Activated CD8-positive, alpha-beta T cell treated with anti-CD3 and anti-CD28 coated beads, Interleukin-2, amount 10 ng/mL, durations not matched to agents 7 days and 5 days (primary cell): ENCODE measurements at places on chromosomes 4 and X. TPM values are rescaled to one million over a fixed set of nuclear protein-coding genes. Genes with fewer than 3 reads are reported as not detected.

Gene CENPE
- 69.6 TPM for total RNA-seq

DNA sequence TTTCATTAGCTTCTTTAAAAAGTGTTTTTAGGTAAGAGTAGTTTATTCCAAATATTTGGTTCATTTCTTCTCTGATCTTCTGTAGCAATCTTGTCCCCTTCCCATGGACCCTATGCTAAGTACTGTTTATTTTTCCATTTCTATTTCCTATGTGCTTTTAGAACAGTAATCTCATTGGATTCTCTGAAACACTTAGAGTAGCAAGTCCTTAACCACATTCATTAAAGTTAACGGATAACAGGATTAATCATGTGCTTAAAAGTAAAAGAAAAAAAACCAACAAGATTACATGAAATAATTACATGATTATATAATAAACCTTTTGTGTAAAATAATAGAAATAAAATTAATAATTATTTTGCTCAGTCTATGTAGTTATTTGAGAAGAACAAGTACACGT, 929.7 kb downstream of the C4orf33 start:
- no peaks in the 10 kb centered on the region for H3K4me1 ChIP-seq
- no peak overlapping the region for H3K27ac ChIP-seq
- H3K36me3 ChIP-seq = no peaks in the 10 kb centered on the region
- no peak for DNase-seq
- H3K27me3 ChIP-seq = no peaks in the 10 kb centered on the region
- no peak overlapping the region for H3K4me3 ChIP-seq

DNA sequence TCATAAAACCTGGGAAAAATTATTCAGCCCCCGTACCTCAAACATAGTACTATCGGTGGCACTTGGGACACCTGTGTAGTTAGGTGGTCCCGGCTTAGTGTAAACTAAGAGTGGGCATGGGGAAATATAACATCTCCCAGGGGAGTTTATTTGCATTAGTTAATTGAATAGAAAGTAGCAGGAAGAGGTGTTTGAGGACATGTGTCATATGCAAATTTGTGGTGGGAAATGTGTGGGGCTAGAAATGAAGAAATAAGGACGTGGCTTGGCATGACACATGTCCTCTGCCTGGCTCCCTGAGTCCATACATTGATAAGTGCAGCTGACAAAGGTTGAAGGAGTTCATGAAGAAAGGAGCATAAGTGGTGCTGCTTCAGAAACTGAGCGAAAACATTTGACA, 483.6 kb downstream of the SH2D1A start:
- no peak overlapping the region for H3K27ac ChIP-seq
- no peak overlapping the region for H3K4me3 ChIP-seq
- no peaks in the 10 kb centered on the region for H3K27me3 ChIP-seq
- H3K4me1 ChIP-seq = peaks cover 11% of the 10 kb centered on the region

GRCh38 chrX:41317477-41318208, 16.3 kb upstream of the DDX3X start:
- peaks cover 3% of the 10 kb centered on the region for H3K4me1 ChIP-seq
- no peaks in the 10 kb centered on the region for H3K27me3 ChIP-seq
- no peak for DNase-seq
- H3K36me3 ChIP-seq = no peaks in the 10 kb centered on the region

Gene RAP2C
- 27.4 TPM for total RNA-seq

DNA sequence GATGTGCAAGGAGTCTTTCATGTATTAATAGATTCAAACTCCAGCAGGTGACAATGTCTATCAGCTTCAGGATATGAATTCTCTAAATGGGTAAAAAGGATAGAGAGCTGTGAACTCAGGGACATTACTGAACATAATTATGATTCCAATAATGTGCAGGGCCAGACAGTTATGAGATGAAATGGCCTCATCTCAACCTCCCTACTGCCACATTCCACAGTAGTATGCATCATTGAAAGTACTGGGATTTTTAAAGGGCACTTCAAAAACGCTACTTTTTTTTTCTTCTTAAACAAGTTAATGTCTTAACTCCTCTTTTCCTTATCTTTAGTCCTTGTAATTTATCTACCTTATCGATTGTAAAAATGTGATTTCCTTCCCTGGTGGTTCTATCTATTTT, 202.0 kb downstream of the APBB2 start:
- DNase-seq = no peak
- H3K4me1 ChIP-seq = no peaks in the 10 kb centered on the region
- no peaks in the 10 kb centered on the region for H3K36me3 ChIP-seq
- no peak overlapping the region for H3K27ac ChIP-seq
- H3K4me3 ChIP-seq = no peak overlapping the region
- H3K27me3 ChIP-seq = no peaks in the 10 kb centered on the region

DNA sequence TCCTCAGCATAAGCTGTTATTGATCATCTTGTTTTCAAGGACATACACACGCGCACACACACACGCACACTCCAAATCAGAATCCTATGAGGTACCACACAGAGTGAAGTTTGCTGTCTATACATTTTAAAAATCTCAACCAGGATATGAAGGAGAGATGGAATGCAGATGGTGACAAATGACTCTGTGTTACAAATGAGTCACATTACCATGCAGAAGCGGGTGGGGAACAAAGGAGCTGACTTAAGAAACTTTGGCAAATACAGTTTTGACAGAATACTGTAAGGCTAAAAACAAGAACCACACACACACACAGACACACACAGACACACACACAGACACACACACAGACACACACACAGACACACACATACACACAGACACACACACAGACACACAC, 81.7 kb downstream of the RELL1 start:
- DNase-seq = no peak
- H3K36me3 ChIP-seq = peaks cover 9% of the 10 kb centered on the region
- no peak overlapping the region for H3K27ac ChIP-seq
- H3K27me3 ChIP-seq = no peaks in the 10 kb centered on the region
- H3K4me1 ChIP-seq = peaks cover 21% of the 10 kb centered on the region

DNA sequence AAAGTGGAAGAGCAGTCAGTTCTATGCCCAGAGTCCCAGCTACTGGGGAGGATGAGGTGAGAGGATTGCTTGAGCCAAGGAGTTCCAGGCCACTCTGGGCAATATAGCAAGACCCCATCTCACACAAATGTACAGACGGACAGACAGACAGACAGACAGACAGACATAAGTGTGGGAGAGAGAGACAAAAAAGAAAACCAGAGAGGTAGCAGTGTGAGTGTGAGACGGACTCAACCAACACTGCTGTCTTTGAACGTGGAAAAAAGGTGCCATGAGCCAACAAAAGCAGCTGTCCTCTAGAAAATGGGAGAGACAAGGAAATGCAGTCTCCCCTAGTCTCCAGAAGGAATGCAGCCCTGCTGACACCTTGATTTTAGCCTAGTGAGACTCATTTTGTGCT, 18.2 kb upstream of the RPL34 start:
- H3K27ac ChIP-seq = no peak overlapping the region
- H3K36me3 ChIP-seq = peaks cover 5% of the 10 kb centered on the region
- no peaks in the 10 kb centered on the region for H3K27me3 ChIP-seq
- H3K4me1 ChIP-seq = peaks cover 12% of the 10 kb centered on the region

Gene CDS1
- not detected for total RNA-seq

DNA sequence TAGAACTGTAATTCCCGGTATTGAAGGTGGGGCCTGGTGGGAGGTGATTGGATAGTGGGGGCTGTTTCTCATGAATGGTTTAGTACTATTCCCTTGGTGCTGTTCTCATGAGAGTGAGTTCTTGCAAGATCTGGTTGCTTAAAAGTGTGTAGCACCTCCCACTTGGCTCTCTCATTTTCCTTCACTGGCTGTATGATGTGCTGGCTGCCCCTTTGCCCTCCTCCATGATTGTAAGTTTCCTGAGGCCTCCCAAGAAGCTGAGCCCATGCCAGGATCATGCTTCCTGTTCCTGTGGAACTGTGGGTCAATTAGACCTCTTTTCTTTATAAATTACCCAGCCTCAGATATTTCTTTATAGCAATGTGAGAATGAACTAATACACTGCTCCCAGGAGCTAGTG, 8.7 kb downstream of the ANXA10 start:
- no peak overlapping the region for H3K27ac ChIP-seq
- H3K4me3 ChIP-seq = no peak overlapping the region
- H3K4me1 ChIP-seq = no peaks in the 10 kb centered on the region
- no peaks in the 10 kb centered on the region for H3K36me3 ChIP-seq
- DNase-seq = no peak

- peaks cover 11% of the 10 kb centered on the region for H3K4me1 ChIP-seq
- no peak for DNase-seq
- H3K27ac ChIP-seq = no peak overlapping the region
Measured at GRCh38 chr4:155582041-155582440, 84.6 kb upstream of the GUCY1A1 start.

DNA sequence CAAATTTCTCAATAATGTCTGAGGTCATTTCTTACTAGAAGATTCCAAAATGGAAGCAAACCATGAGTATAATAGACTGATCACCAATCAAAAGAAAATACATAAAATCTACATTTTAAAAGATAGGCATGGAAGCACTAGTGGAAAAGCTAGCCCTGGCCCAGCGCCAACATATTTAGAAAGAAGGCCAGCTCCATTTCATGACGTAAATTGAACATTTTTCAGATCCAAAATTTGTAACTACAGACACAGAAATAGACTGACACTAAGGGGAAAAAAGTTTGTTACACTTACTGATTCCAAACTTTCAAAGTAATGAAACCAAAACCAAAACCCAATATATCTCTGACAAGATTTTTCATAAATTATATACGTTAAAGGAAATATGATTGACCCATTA, 117.7 kb downstream of the ADAMTS3 start:
- H3K4me1 ChIP-seq = no peaks in the 10 kb centered on the region
- DNase-seq = no peak
- no peak overlapping the region for H3K4me3 ChIP-seq

DNA sequence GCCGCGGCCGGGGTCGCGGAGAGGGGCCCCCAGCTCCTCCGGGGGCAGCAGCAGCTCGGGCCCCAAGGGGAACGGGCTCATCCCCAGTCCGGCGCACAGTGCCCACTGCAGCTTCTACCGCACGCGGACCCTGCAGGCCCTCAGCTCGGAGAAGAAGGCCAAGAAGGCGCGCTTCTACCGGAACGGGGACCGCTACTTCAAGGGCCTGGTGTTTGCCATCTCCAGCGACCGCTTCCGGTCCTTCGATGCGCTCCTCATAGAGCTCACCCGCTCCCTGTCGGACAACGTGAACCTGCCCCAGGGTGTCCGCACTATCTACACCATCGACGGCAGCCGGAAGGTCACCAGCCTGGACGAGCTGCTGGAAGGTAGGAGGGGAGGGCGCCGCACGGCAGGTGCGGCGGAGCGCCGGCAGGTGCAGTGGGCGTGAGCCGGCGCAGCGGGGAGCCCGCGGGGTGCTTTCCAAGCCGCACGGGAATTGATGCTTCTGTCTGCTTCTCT, 886 bp downstream of the DCLK2 start:
- H3K27ac ChIP-seq = no peak overlapping the region
- H3K27me3 ChIP-seq = peaks cover 39% of the 10 kb centered on the region
- peak; percentile 37 for DNase-seq
- peaks cover 3% of the 10 kb centered on the region for H3K4me1 ChIP-seq
- H3K36me3 ChIP-seq = no peaks in the 10 kb centered on the region
- H3K4me3 ChIP-seq = peak overlapping the region; percentile 57

DNA sequence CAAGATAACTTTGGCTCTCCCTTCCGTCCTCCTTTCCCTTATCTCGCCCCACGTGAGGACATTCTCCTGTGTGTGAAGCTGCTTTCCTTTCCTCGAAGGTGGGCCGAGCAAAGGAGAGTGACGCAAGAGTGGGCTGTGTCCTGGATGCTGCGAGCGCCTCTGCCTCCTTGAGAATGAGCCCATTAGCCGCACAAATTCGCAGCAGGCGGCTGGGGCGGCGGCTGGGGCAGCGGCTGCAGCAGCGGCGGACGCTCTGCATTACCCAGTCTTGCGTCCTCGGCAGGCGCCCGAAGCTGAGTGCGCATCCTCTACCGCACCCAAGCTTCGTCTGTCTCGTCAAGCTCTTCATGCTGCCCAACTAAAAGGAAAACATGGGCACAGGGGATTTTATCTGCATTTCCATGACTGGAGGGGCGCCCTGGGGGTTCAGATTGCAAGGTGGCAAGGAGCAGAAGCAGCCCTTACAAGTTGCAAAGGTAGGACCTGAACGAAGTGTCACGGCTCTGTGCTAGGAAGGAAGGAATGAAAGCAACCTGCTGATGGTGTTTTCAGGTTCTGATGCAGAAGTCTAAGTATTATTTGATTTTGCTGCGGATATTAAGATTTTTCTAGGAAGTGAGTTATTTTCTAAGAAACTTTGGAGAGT, at the start of gene SYNPO2:
Gene SYNPO2, plus strand, starts transcription at position 189 of the 646 bp plus-strand sequence. Its CDS starts 183 bp downstream, at position 372.
- H3K27ac ChIP-seq = no peak within 1 kb of the TSS
- no peaks in the 10 kb centered on the region for H3K36me3 ChIP-seq
- H3K27me3 ChIP-seq = peaks cover 43% of the 10 kb centered on the region
- peak within 1 kb of the TSS; percentile 73 for H3K4me3 ChIP-seq
- H3K4me1 ChIP-seq = peaks cover 14% of the 10 kb centered on the region

DNA sequence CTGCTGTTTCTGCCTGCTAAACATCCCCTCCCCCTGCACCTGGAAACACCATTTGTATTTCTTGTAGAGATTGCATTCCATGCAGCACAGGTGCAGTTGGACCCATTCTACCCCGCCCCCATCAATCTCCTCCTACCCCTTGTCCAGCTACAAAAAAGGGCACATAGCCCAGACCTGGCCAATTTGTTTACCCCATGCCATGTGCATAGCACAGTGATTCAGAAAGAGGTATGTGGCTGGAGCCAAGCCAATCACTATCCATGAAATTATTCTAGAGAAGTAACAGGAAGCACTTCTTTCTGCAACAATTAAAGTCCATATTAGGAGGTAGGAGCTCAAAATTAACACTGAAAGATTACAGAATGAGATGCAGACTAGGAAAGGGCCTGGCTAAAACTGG, 20.2 kb upstream of the TMEM184C start:
- no peak overlapping the region for H3K4me3 ChIP-seq
- peaks cover 5% of the 10 kb centered on the region for H3K4me1 ChIP-seq
- peaks cover 12% of the 10 kb centered on the region for H3K27me3 ChIP-seq
- H3K27ac ChIP-seq = no peak overlapping the region
- H3K36me3 ChIP-seq = no peaks in the 10 kb centered on the region
- DNase-seq = no peak

DNA sequence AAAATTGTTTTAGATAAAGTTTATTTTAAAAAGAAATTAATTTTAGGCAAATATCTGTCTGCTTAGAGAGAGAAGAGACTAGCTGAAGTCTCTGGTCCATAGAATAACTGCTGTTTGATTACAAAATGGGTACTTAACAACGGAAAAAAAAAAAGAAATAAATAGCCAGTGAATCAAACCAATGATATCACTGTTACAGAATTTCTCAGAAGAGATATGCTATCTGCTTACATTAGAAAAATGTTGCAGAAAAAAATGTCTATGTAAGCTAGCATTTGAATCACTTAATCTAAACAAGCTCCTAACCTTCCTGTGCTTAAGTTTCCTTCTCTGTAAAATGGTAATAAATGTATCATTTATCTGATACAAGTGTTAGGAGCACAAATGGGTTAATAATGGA, 189.9 kb downstream of the IL15 start:
- no peak for DNase-seq
- no peak overlapping the region for H3K4me3 ChIP-seq
- H3K27ac ChIP-seq = no peak overlapping the region
- no peaks in the 10 kb centered on the region for H3K4me1 ChIP-seq
- peaks cover 2% of the 10 kb centered on the region for H3K27me3 ChIP-seq
